ENCODE measurements at places on chromosomes 3 and 15. TPM values are rescaled to one million over a fixed set of nuclear protein-coding genes. Genes with fewer than 3 reads are reported as not detected.

Gene MYLK
- polyA plus RNA-seq = 132 TPM

Gene SRGAP3
- 19.5 TPM for polyA plus RNA-seq

Gene CATSPER2
- 11.9 TPM for polyA plus RNA-seq

Gene AP4E1
- polyA plus RNA-seq = 12.3 TPM

Gene TYRO3
- polyA plus RNA-seq = 131 TPM

Gene PIK3CA
- polyA plus RNA-seq = 33.1 TPM

Gene APOD
- 13.3 TPM for polyA plus RNA-seq

Gene TNFAIP8L3
- 2.2 TPM for polyA plus RNA-seq

Gene CD47
- polyA plus RNA-seq = 90.2 TPM

Gene STAB1
- polyA plus RNA-seq = 37.6 TPM

Gene IL17RD
- 66.6 TPM for polyA plus RNA-seq

Gene C3orf20
- 0.32 TPM for polyA plus RNA-seq

Gene ATOSA
- 65.7 TPM for polyA plus RNA-seq

Gene TPRG1
- 0.68 TPM for polyA plus RNA-seq

Gene ACKR4
- polyA plus RNA-seq = 1.6 TPM

Gene CFAP161
- polyA plus RNA-seq = 0.43 TPM

Gene CHL1
- 24.1 TPM for polyA plus RNA-seq

Gene ECE2
- not detected for polyA plus RNA-seq

Gene AGBL1
- polyA plus RNA-seq = 0.18 TPM

Gene ADAMTS7
- polyA plus RNA-seq = 21.4 TPM
